ENCODE measurements at places on chromosomes 6 and 20.
A peak's percentile ranks its signal among the peaks of the same experiment; 100 is the strongest.

- DNase-seq = no peak
Observed at GRCh38 chr6:77463308-77463860, at the start of gene HTR1B. Gene HTR1B (minus strand): TSS chr6:77463491. CDS start chr6:77463403, 88 bp downstream.

- no peak for DNase-seq
Observed at GRCh38 chr6:162301128-162301527, 426.4 kb downstream of the PRKN start.

- DNase-seq = no peak
Observed at GRCh38 chr6:37041521-37041920, 36.1 kb downstream of the FGD2 start.

- DNase-seq = no peak
Observed at GRCh38 chr20:47814632-47815415, 29.5 kb upstream of the SULF2 start.

DNA sequence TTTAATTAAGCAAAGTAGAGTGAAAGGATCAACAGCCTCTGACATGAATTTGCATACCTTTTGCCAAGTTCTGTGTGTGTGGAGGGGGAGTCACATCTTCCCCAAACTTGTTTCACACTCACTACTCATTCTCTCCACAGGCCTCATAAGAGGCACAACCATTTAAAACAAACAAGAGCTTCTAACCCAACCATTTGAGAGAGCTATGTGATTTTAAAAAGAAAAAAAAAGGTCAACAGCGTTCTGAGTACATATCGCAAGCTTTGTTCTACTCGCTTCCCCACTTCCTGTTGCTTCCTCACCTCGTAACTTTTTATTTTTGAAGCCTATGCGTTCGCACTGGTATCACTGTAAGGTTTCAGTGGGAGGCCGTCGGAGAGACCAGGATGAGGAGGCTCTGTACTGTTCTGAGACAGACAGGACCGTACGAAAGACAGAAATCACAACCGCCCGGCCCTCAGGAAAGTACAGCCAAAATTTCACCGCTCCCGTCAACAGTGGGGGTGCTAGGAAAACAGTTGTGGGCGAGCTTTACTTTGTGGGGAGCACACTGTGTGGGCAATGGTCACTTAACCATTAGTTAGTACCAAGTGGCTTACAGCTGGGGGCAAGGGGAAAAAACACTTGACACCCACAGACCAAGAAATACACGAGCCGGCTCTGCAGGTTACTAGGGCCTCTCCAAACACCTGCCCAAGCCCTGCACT is 61.3 kb downstream of the TRERF1 start:
- peak; percentile 45 for DNase-seq

DNA sequence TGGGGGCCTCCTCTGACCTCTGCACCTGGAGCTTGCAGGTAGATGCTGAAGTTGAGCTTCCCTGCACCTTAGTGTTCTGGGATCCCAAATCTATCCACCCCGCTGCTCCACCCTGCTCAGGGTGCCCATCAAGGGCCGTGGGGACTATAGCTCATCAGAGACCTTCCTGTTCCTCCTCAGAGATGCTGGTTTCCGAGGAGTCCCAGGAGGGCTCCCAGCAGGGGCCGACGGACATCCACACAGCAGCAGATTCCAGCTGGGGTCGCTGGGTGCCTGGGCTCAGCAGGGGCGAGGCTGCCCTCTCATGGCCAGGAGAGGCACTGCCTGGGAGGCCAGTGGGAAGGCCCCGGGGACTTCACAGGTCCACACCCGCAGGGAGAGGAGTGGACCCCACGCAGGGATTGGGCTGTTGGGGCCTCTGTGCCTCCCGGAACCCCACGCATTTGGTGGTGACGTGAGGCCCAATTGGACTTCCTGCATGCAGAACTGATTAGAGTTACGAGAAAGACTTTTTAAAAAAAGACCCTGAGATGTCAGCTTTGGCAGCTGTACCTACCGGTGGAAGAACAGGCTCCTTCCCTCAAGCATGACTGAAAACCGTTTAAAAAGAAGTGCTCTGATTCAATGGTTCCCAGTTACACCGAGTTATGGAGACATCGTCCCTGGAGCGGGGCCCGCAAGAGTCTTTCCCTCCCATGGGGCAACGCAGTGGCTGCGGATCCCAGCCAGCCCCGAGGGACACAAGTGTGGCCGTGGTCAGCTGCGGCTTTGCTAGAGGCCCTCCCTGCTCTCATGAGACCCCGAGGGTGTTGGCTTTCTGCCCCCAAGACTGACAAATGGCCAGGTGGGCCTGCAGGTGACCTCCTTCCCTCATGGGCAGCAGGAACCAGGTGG is 25.3 kb upstream of the SLCO4A1 start:
- peak; percentile 64 for DNase-seq

DNA sequence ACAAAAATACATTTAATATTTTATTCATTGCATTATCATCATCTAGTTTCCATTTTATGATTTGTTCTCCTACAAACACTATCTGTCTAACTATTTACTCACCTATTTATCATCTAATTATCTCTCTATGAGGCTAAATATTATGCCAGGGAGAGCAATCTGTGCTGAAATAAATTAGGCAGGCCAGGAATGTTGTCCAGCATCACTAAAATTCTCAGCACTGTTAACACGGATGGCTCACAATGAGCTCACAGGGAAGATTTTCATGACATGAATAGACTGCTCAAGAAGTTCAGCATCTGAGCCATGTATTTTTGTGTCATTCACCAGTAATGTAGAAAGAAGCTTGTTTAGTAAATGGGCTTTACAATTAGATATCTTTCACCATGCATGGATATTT is 1277.2 kb downstream of the GRIK2 start:
- DNase-seq = no peak

DNA sequence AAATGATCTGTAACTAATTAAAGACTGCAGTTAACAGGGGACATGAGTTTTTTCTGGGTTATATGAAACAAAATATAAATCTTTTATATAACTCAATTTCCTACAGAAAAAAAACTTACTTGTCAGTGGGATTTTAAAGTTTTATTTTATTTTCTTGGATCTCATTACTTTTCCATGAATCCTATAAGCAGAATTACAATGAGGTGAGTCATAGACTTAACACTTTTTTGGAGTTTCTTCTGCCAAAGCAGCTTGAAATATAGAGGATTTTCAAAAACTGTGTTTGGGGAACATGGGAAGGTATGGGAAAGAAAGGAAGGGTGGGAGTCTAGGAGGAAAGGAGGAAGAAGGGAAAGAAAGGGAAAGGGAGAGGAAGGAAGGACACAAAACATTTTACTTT is 130.7 kb downstream of the AIG1 start:
- no peak for DNase-seq

DNA sequence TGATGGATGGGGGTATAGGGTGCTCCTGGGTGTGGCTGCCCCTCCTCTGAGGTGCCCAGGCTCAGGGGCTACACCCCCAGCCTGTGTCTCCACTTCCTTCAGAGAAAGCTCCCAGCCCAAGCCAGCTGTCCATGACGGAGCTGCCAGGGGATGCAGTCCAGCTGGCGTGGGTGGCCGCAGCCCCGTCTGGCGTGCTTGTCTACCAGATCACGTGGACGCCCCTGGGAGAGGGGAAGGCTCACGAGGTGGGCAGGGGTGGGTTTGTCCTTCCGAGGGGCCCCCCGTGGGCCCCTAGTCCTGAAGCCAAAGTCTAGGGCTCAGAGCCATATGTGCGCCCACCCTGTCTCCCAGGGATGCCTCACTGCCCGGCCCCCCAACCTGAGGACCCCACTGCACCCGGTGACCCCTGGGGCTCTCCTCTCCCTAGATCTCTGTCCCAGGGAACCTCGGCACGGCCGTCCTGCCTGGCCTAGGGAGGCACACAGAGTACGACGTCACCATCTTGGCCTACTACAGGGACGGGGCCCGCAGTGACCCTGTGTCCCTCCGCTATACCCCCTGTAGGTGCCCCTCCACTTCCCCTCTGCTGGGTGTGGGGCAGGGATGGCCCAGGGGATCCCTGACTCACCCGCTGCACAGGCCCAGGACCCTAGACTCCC is 19.8 kb downstream of the COL20A1 start:
- no peak for DNase-seq

DNA sequence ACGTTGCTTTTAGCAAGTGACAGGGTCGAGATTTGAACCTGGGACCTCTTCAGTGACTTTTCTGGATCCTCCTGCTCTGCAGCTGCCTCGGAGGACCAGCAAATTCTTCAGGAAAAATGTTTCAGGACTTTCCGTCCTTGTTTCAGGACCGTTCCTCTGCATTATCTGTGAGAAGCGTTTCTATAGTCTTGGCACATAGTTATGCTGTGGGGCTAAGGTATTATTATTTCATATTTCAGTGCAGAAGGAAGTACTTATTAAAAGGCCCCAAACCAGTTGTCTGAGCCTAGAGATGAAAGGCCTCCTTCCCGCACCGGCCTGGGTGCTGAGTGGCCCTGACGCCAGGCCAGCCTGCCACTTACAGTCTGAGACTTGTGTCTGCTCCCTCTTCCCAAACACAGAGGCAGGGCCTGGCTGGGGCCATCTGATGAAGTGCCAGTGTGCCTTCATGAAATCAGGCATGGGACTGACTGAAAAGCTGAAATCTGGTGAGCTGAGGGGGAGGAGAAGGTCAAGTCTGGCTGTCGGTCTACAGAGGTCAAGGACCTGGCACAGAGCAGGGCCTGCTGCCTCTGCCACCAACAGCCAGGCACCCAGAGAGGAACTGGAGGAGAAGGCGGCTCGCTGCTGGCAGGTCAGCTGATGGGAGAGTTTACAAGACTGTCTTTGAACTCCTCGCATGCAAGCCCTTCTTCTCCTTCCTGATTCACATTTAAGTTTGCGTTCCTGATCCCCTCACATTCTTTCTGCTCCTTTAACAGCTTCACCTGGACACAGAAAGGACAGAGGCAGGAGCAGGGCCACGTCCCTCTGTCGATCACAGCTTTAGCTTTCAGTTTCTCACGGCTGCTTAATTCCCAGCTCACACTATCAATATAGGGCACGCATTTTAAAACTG is 8.9 kb upstream of the QKI start:
- DNase-seq = no peak

DNA sequence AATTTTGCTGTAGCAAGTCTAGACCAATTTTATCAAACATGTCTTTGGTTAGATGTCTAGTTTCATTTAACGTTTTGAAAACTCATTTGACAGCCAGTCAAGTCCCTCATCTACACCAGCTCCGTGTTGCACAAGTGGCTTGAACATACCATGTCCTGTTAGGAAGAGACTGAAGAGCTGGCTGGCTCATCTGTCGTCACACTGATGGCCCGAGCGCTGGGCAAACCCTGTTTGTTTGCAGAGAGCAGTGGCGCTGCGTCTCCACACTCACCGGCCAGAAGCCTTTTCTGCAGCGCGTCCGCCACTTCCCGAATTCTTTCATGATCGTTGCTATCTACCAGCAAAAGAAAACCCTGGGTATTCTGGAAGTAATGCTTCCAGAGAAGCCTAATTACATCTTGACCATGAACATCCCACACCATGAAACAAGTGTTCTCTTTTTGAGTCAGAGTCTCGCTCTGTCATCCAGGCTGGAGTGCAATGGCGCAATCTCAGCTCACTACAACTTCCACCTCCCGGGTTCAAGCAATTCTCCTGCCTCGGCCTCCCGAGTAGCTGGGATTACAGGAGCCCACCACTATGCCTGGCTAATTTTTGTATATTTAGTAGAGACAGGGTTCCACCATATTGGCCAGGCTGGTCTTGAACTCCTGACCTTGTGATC is 10.7 kb upstream of the TCFL5 start:
- no peak for DNase-seq

DNA sequence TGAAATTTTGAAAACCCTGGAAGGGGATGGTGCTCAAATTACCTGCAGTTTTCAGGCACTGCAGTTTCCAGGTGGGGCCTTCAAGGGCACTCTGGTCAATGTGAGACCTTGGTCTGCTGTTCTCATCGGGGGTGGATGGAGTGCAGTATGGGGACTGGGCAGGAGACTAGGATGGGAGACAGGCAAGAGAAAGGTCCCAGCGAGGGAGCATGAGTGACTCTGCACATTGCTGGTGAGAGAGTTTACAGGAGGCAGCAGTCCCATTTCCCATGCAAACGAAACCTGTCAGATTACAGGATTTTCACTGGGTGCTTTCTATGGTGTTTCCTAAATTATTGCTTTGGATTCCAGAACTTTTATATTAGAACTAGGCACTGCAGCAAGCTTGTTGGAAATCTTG is 73.5 kb upstream of the DTNBP1 start:
- DNase-seq = no peak

DNA sequence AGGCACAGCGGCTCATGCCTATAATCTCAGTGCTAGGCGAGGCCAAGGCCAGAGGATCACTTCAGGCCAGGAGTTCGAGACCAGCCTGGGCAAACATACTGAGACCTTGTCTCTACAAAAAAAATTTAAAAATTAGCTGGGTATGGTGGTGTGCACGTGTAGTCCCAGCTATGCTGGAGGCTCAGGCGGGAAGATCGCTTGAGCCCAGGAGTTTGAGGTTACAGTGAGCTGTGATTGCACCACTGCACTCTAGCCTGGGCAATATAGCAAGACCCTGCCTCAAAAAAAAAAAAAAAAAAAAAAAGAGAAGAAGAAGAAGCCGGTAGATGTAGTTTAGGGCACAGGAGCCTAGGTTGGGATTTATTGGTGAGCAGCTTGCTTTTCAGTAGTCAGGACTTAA is 20.7 kb downstream of the MTHFD1L start:
- DNase-seq = no peak

DNA sequence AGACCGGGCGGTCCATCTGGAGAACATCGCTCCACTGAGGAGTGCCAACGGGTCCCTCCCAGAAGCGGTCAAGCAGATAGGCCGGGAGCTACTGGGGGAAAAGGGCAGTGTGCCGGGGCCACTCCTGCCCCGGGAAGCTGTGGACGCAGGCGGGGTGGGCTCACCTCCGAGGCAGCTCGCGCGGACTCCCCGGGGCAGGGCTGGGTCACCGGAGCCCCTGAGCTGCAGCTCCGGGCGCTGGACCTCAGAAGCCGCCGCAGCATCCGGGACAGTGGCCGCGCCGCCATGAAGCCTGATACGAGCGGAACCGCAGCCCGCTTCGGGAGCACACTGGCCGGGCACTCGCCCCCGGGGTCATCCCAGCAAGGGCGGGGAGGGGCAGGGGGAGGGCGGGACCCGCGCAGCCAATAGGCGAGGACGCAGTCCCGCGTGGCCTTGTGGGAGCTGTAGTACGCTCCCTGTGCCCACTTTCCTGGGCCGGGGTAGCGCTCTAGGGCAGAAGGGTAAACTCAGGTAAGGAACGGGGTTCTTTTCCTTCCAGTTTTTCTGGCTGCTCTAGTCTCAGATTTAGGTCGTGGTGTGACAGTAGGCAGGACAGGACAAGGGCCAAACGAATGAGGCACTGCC is at the start of gene MOCS1:
Gene MOCS1, minus strand, starts transcription at position 332 of the 627 bp plus-strand sequence. Its CDS starts 45 bp downstream, at position 287.
- peak; percentile 37 for DNase-seq

DNA sequence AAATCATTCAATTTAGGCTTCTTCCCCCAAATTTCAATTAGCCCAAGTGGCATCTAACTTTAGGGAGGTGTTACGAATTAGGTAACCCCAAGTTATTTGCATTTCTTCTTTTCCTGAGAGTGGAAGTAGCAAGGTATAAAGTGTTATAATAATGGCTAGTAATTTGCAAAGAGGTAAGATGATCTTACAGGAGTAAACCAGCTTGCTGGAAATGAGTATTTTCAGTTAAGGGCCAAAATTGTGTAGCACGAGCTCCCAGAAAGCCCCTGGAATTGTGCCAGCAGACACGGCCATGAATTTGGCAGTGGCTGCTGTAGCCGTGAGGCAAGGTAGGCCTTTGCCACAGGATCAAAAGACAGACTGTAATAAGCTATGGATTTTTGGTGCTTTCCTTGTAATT is 38.0 kb downstream of the CITED2 start:
- no peak for DNase-seq

Measured in stimulated activated CD8-positive, alpha-beta memory T cell treated with anti-CD3 and anti-CD28 coated beads, Interleukin-4, amount 100 ng/mL, for 24 hours (primary cell).